ENCODE measurements at places on chromosomes 7 and 10.
A peak's percentile ranks its signal among the peaks of the same experiment; 100 is the strongest.

DNA sequence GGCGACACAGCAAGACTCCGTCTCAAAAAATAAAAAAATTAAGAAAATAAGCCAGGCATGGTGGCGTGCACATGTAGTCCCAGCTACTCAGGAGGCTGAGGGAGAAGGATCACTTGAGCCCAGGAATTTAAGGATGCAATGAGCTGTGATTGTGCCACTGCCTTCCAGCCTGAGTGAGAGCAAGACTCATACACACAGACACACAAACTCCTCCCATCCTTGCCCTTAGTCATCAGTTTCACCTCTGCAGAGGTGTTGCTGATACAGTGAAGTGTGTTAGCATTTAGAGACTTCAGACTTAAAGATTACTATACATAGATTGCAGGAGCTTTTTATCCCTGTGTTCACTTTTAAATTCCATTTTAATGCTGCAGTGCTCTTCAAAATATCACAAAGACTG is 5.5 kb upstream of the H2AZ2 start:
- DNase-seq = no peak

DNA sequence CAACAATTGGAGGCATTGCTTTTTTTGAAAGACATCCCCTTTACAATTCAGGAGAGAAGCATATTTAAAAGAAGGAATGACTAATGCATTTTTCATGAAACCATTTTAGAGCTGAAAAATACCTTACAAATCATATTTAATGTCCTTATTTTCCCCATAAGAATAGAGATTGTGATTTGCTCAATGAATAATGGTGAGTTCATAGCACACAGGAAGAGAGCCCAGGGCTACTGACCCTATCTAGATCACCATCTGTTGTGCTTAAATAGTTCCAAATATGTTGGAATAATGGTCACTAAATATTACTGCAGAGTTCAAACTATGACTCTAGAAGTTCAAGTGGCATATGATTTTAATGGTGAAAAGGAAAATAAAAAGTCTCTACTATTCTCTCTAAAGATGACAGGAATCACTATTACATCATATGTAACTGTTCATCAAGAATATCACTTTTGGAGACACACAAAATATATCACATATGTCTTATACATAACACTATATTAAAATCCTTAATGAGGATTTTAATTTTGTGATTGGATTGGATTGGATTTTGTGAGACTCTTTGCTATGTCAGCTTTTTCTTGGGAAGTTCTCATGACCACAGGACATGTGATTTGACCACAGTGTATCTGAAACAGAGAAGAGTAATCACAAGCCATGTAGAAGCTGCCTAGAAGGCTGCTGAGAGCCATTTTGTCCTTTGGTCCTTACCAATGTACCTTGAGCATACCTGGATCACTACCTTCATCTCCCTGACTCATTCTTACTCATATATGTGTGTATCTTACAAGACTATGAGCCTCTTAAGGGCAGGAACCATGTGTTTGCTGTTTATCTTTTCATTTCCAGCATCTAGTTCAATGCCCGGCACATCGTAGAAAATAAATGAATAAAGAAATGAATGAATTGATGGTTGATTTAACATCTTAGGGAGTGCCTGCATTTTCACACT is 26.4 kb downstream of the SLC16A9 start:
- no peak for DNase-seq

- no peak for DNase-seq
Measured at GRCh38 chr10:131354380-131354779, 42.9 kb upstream of the TCERG1L start.

DNA sequence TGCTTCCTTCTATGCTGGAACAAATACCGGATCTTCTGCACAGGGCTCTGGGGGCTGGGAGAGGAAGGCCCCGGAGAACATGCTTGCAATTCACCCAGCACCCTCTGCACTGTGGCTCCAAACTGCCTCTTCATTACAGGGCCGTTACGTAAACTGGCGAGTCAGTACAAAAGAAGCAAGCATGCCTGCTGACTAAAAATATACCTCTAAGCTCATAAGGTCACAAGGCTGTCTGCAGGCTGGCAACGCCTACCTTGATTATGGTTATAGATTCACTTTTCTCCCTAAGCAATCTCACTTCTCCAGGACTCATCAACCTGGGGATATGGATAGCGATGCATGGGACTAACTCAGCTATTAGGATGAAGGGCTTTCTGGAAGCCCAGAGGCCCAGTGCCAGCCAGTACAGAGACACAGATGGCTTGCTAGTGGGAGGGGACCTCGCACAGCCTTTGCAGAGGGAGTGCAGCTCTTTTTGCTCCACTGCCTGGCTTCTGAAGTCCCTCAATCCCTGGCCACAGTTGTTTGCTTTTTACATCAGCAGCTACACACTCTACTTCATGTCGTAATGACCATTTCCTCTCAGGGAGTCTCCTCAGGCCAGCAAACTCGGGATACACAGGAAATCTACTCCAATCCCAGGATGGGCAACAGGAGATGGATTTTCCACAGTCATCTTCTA is 96.1 kb downstream of the SH3PXD2A start:
- peak; percentile 87 for DNase-seq

DNA sequence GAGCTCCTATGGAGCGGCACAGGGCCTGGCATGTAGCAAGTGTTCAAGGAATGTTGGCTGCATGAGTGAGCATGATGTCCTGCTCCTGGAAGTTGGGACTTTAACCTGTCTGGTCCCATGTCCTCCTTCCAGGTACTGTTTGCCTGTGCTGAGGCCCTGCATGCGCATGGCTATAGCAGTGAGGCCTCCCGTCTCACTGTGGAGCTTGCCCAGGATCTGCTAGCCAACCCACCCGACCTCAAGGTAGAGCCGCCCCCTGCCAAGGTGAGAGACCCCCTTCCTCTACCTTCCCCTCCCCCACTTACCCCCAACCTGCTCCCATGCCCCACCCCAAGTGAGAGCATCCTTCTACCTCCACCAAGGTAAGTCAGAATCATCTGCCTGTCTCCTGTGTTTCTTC is 8.1 kb downstream of the ZSWIM8 start:
- DNase-seq = no peak

DNA sequence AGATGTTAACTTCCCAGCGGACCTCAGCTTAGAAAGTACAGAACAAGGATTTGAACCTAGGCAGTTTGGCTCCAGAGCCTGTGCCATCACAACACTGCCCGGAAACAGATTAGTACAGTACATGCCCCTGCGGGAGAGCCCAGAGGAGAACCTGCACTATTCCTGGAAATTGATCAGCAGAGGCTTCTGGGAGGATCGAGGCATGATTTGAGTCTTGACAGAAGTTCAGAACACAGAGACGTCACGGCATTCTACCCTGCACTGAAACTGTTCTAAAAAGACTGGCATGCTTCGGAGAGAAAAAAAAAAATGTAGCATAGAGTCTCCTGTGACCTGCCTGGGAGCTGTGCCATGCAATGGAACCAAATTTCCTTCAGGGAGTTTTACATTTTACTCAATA is 9.2 kb upstream of the IL6 start:
- no peak for DNase-seq

GRCh38 chr7:50793120-50793946 is 10.6 kb upstream of the GRB10 start:
- peak; percentile 78 for DNase-seq

DNA sequence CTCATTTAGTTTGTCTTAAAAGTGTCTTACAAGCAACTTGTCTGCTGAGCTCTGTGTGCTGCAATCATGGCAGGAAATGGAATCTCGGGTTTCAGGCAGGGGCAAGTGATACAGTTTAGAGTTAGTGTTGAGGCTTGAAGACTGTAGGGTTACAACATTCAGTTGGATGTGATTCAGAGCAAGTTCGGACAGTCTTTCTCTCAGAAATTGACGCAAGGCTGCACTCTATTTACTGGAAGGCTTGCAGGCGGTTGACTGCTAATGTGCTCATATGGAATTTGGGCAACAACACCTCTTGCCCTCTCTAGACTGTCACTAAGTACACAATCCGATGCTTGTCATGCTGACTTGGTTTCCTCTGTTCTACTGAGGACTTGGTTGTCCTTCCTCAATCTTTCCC is 161.7 kb upstream of the BMPER start:
- peak; percentile 80 for DNase-seq

- peak; percentile 35 for DNase-seq
Measured at GRCh38 chr7:97116308-97116707, 1.2 kb upstream of the SDHAF3 start.

DNA sequence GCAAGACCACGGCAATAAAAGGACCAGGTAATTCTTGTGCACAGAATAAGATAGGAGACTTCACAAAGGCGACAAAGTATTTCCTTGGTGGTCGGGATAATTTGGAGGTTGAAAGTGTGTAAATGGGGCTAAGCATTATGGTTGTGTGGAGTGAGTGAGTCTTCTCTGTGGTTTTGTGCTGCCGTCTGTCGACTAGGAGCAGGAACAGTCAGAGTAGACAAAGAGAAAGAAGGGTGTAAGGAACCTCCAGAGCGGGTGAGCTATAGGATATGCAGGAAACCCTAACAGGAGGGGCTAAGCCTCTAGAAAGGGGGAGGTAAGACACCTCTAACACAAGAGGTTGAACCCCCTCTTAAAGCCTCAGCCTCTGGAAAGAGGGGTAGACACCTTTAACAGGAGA is 201.6 kb downstream of the SH2D4B start:
- DNase-seq = no peak

- DNase-seq = no peak
Measured at GRCh38 chr7:135275971-135276580, 42.4 kb downstream of the STRA8 start.

DNA sequence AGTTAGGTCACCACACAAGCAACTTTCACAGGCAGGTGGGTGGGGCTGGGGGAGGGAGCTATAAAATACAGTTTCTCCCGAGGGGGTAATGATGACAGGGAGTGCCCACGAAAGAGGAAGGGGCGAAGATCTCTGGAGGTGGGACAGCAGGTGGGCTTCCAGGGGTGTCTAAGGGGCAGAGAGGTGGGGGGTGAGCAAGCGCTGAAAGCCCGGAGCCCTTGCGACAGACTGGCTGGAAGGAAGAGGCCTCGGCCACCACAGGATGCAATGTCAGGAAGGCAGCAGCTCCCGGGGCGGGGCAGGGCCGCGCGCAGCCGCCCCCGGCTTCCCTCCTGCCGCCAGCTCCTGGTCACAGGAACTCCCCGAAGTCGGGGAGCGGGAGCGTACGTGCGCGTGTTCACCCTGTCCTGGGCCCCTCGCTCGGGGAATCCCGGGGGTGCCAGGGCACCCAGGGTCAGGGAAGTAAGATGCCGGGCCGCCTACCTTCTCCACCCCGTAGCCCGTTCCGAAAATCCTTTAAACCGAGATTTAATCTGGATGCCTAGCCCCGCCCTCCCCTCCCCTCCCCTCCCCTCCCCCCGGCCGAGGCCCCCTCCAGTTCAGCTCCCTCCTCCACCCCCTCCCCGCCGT is 105.2 kb upstream of the PPIF start:
- DNase-seq = peak; percentile 78

DNA sequence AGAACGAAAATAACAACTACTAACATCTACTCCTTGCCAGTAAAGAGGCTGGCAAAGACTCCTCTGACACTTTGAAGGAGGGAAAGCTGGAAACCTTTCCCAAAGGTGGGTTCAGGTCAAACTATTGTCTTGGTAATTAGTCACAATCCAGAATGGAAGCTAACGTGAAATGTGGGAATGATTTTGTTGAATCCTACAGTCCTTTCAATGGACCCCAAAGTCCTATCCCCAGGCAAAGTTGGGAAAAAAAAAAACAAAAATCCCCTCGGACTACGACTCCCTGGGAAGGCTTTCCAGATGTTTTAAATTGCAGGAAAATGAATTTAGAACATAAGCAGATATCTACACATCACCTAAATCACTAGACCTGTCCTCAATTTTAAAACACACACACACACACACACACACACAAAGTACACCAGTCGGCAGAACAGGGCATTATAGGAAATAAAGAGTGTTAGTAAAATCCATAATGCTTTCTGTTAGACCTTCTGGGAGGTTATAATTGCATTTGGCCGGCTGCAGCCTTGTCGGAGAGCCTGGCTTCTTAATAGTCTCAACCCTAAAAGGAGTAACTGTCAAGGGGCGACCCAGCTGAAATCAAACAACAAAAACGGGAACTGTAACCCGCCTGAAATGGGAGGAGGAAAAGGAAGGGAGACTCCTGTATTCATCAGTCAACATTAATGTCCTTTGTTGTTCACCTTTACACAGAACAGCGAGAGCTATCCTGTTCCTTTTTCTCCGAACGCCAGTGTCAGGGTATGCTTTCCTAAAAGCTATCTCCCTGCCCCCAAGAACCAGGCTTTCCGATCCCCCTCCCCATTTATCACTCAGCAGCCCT is 1.5 kb downstream of the DOCK4 start:
- no peak for DNase-seq

DNA sequence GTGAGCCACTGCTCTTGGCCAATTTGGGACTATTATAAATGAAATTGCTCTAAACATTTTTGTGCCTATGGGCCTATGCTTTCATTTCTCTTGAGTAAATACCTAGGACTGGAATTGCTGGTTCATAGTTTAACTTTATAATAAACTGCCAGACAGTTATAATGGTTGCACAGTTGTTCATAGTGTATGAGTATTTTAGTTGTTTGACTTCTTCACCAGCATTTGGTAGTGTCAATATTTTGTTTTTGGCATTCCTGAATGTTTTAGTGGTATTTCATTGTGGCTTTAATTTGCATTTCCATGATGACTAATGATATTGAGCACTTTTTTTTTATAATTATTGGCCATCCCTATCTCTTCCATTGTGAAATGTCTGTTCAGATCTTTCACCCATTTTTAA is 29.5 kb downstream of the PLEKHA8 start:
- peak; percentile 70 for DNase-seq

DNA sequence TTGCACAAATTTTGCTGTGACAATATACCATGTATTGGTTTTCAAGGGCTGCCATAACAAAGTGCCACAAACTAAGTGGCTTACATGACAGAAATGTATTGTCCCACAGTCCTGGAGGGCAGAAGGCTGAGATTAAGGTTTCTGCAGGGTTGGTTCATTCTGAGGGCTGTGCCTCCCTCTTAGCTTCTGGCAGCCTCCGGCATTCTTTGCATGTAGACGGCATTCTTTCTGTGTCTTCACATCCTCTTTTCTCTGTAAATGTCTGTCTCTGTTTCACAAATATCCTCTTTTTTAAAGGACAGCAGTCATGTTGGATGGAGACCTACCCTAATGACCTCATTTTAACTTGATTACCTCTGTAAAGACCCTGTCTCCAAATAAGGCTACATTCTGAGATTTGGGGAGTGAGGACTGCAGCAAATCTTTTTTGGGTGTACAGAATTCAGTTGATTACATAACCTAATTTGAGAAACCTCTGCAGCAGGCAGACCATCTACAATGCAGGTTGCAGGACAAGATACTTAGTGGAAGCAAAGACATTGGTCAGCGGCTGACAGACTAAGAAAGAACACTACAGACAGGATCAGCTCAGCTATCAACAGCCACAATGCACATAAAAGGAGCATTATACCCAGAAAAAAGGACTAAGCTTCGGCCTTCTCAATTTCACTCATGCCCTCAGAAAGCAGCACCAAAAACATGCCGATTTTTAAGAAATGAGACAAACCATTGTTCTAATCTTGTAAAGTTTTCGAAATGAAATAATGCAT is 84.6 kb upstream of the FAM3C start:
- peak; percentile 36 for DNase-seq

- peak; percentile 83 for DNase-seq
Measured at GRCh38 chr10:3484306-3485056, 300.5 kb downstream of the KLF6 start.

All from EH (cell line).